Muscle of leg (tissue), 16 donors: ENCODE measurements at places on chromosomes 6 and 20.

DNA sequence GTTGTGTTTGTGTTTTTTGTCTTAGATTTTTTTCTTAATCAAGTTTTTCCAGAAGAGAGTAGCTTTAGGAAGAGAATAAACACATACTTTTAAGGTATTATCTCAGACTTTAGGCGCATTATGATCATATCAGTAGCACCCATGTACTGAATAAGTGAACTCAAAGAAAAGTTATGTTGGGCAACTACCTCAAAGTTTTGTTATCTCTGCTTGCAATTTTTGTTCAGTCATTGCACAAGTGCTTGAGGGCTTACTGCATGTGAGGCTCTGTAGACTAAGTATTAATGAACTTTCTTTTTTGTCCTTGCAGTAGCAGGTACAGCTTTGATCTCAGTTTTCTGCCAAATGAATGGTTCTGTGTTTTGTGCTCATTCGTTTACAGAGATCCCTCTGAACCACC is 189.0 kb downstream of the SLC16A10 start:
- no peak for DNase-seq

DNA sequence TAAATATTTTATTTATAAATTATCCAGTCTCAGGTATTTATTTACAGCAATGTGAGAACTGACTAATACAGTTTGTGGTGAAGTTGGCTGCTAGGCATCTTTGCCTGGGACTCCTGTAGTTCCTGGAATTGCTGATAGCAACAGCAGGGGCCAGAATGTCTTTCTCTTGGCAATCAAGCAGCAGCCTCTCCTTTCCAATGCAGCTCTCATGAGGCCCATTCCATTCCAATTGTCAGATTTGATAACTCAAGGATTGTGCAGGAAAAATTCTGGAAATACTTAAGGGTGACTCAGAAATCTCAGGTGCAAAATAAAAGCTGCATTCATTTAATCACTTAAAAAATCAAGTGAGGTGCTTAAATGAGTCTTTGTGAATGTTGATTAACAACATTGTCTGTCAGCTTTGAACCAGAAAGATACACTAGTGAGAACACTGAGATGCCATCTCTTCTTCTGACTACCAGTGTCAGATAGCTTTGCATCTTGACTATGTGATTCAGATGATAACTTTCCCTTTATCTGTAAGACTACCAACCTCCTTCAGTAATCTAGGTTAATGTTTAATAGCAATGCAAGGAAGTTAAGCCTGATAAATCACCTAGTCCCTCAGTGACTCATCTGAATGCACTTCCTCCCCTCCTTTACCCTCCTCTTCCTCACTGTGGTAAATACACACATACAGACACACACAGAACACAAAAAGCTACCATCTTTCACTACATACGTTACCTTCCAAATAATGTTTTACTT is 32.1 kb upstream of the COL21A1 start:
- peak; percentile 58 for DNase-seq

DNA sequence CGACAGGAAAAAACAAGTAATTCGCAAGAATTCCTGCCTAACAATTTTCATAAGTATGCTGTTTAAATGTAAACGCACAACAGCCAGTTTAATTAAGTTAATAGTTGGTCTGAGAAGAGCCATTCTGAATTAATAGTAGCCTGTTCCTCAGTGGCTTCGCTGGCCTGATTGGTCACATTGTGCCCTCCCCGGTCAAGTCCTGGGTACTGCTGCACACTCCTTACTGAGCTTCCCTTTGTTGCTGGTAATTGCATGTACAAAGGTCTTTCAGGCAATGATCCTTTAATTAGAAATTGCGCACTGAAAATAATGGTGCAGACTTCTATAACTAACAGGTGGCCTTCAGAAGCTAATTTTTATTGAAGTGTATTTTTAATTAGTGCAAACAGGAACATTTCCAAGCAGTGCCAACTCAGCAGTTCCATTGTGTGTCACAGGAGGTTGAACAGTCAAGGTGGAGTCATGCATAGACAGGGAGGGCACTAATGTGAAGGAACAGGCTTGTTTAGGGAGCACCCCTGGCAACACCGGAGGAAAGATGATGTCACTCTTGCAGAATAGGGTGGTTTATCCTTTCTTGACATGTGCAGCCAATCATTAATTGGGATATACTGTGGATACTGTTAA is 92.6 kb upstream of the SLC22A23 start:
- DNase-seq = no peak

DNA sequence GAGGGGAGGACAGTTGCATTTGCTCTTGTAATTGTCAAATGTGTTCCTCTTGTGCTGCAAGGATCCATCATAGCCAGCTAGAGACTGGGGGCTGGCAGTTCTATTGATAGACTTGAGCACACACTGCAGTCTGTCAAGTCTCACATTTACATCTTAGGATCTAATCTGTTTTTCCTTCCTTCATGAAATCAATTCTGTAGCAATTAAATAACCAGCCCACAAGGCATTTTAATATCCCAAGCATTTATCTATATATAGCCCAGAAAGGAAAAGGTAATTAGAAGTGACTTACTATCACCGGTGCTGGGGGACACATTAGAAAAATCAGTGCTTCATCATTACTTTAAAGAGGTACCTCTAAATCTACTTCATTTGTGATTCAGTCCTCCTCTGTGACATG is 143.0 kb upstream of the STXBP5 start:
- no peak for DNase-seq

DNA sequence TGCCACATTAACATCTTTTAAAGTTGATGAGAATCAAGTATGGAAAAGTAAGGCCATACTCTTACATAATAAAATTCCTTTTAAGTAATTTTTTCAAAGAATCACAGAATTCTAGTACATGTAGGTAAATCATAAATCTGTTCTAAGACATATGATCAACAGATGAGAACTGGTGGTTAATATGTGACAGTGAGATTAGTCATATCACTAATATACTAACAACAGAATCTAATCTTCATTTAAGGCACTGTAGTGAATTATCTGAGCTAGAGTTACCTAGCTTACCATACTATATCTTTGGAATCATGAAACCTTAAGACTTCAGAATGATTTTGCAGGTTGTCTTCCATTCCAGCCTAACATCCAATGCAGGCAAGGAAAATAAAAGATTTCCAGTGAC is 11.6 kb downstream of the PLN start:
- no peak for DNase-seq

- no peak for DNase-seq
Observed at GRCh38 chr6:138289739-138290138, 71.4 kb upstream of the PBOV1 start.

GRCh38 chr20:5797843-5798462 is 47.8 kb downstream of the SHLD1 start:
- DNase-seq = peak; percentile 27

DNA sequence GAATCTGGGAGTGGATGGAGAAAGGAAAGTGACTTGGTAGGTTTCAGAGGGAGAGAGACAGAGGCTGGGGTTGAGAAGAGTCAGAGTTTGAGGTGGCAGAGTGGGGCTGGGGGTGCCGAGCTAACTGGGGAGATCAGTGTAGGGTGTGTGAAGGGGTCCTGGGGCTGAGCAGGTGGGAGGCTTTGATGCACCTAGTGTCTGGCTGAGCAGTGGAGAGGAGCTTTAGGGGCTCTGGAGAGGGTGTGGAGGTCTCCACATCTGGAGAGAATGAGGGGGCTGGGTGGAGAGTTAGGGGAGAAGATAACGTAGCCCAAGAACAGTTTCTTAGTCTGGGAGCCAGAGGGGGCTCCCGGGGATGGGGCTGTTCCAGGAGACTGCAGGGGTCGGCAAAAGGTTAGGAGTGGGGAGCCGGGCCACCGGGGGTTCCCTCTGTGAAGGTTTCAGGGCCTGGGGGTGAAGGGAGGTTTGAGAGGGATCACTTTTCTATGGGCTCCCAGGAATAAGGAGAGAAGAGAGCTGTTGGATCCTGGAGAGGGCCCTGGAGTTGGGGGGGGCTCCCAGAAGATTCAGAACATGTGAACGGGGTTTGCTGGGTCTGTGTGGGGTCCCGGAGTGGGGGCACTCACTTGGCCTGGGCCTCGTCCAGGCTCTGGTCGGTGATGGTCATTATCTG is 797 bp downstream of the PBX2 start:
- peak; percentile 48 for DNase-seq

GRCh38 chr20:50635676-50636600 is 55.4 kb downstream of the RIPOR3 start:
- peak; percentile 89 for DNase-seq

DNA sequence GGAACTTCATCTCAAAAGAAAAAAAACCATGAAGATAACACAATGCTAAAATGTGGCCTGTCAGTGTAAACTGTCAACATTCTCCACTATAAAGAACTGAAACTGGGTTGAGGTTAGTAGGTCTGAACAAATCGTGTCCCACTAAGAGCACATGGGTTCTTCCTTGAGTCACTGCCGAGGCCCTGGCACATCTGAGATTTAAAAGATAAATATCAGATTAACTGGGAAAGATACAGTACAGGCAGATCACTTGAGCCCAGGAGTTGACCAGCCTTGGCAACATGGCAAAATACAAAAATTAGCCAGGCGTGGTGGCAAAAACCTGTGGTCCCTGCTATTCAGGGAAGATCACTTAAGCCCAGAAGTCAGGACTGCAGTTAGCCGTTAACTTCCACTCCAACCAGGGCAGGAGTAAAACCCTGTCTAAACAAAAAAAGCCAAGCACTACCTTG is 5.6 kb downstream of the EEF1A1 start:
- DNase-seq = no peak

DNA sequence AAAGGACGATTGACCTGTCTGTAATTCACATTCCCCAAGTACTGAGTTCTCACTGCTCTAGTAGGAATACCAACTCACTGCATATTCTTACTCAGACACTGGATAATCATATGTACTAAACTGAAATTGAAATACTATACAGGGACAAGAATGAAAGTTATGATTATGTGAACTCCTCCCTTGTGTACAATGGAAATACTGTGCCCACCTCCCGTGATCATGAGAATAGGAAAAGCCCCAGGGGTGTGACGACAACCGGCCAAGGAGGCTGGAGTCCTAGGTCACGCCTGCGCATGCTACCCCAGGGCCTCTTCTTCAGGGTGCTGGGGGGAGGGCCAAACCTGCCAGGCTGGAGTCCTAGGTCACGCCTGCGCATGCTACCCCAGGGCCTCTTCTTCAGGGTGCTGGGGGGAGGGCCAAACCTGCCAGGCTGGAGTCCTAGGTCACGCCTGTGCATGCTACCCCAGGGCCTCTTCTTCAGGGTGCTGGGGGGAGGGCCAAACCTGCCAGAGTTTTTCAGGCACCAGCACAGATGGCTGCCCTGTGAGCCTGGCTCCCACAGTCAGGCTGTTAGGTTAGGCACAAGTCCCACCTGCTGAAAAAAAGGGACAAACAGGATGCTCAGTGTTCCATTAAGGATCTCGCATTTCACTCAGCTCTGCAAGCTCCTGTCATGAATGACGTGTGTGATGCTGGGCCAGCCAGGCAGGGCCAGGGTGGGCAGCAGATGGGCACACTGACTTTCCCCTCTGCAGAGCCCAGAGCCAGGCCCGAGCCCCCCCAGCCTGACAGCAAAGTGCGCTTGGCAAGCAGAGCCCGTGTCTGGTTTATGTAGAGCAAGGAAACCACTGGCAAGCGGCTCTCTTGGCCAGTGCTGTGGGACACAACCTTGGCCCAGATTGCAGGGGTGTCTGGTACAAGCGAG is 107.7 kb downstream of the FOXF2 start:
- peak; percentile 44 for DNase-seq

DNA sequence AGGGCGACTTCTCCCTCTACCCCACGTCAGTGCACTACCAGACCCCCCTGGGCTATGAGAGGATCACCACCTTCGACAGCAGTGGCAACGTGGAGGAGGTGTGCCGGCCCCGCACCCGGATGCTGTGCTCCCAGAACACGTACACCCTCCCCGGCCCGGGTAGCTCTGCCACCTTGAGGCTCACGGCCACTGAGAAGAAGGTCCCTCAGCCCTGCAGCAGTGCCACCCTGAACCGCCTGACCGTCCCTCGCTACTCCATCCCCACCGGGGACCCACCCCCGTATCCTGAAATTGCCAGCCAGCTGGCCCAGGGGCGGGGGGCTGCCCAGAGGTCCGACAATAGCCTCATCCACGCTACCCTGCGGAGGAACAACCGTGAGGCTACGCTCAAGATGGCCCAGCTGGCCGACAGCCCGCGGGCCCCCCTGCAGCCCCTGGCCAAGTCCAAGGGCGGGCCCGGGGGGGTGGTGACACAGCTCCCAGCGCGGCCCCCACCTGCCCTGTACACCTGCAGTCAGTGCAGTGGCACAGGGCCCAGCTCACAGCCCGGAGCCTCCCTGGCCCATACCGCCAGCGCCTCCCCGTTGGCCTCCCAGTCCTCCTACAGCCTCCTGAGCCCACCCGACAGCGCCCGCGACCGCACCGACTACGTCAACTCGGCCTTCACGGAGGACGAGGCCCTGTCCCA is 57.5 kb upstream of the TMEM181 start:
- DNase-seq = no peak

GRCh38 chr6:75755704-75756103 is 6.7 kb downstream of the MYO6 start:
- DNase-seq = no peak

- no peak for DNase-seq
Observed at GRCh38 chr6:54646951-54647664, 199.5 kb upstream of the FAM83B start.

DNA sequence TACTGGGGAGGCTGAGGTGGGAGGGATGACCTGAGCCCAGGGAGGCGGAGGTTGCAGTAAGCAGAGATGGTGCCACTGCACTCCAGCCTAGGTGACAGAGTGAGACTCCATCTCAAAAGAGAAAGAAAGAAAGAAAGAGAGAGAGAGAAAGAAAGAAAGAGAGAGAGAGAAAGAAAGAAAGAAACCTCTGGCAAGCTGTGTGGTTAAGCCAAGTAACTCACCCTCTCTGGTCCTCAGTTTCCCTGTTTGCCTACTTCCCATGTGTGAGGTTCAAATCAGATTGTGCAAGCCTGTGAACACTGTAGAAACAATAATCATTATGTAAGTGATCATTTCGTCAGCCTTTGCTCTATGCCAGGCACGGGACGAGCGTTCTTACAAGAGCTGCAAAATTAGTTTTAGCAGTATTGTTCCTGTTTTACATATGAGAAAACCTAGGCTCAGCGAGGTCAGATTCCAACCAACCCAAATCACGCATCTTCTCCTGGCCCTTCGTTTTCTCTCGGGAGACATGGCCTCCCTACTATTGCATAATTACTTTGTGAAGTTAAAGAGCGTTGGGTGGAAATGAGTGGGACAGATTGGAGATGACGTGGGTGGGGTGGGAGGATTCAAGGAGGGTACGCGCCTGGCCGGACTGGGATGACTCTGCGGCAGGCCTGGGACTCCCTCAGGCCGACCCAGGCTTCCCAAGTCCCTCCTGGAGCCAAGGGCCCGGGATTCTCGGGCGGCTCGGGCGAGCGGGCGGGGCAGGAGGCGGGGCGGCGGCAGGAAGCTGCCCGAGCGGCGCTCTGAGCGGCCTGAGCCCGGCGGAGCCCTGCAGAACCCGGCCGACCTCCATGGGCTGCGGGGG is at the start of gene SNX21:
Gene SNX21, plus strand, starts transcription at position 770 of the 853 bp plus-strand sequence. CDS start 121 bp downstream, outside the sequence.
- peak; percentile 91 for DNase-seq

GRCh38 chr6:81689580-81689979 is 62.9 kb downstream of the TENT5A start:
- DNase-seq = no peak

GRCh38 chr6:101980924-101981323 is 587.4 kb downstream of the GRIK2 start:
- DNase-seq = no peak
